ENCODE measurements at places on chromosomes 1 and 21.
A peak's percentile ranks its signal among the peaks of the same experiment; 100 is the strongest.

- peak; percentile 39 for DNase-seq
Observed at GRCh38 chr1:165823552-165824268, 3.7 kb upstream of the UCK2 start.

DNA sequence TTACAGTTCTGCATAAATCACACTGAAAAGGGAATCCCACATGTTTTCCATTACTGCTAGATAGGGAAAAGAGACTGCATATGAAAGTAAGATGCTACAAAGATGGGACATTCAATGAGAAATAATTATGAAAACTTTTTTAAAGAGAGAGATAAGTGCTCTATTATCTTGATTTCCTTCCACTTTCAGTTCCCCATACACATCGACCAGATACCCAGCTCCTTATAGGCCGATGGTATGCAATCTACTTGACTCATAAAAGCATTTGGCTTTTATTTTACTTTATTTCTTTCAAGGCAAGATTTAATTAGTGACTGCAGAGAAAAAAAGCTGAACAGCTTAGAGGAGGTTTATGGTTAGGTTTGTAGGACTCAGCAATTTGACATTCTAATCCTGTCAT, 13.1 kb downstream of the BRINP2 start:
- DNase-seq = no peak

- no peak for DNase-seq
Observed at GRCh38 chr1:203181586-203182386, 4.7 kb downstream of the CHI3L1 start.

GRCh38 chr1:235952950-235953615, 86.4 kb upstream of the LYST start:
- peak; percentile 70 for DNase-seq

DNA sequence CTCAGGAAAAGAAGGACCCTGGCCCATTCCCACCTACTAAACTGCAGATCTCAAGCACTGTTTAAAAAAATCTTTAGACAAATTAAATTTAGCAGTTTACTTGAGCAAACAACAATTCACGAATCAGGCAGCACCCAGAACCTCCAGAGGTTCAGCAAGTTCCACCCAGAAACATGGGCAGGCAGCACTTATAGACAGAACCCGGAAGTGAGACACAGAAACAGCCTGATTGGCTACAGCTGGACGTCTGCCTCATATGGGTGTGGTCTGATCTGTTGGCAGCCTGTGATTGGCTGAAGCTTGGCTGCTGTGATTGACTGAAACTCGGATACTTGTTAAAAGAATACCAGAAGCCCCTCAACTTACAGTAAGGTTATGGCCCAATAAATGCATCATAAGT, 34.7 kb upstream of the COL6A2 start:
- no peak for DNase-seq

GRCh38 chr1:112881742-112882127, 74.3 kb downstream of the SLC16A1 start:
- DNase-seq = no peak

DNA sequence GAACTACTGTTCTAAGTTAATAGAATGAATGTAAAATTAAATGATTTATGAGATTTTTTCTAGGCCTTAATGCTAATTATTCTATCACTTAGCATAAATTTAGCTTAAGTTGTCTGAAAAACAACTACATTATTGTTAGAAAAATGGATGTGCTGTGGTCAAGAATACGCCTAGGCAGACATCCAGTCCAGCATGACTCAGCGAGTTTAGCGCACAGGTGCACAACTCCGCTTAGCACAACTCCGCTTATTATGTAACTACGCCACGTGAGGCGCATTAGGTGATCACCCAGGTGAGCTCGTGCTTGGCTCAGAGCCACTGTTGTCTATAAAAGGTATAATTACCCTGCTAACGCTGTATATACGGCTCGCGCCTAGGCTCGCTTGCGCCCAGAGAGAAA, 1043.6 kb upstream of the ADGRL4 start:
- no peak for DNase-seq

DNA sequence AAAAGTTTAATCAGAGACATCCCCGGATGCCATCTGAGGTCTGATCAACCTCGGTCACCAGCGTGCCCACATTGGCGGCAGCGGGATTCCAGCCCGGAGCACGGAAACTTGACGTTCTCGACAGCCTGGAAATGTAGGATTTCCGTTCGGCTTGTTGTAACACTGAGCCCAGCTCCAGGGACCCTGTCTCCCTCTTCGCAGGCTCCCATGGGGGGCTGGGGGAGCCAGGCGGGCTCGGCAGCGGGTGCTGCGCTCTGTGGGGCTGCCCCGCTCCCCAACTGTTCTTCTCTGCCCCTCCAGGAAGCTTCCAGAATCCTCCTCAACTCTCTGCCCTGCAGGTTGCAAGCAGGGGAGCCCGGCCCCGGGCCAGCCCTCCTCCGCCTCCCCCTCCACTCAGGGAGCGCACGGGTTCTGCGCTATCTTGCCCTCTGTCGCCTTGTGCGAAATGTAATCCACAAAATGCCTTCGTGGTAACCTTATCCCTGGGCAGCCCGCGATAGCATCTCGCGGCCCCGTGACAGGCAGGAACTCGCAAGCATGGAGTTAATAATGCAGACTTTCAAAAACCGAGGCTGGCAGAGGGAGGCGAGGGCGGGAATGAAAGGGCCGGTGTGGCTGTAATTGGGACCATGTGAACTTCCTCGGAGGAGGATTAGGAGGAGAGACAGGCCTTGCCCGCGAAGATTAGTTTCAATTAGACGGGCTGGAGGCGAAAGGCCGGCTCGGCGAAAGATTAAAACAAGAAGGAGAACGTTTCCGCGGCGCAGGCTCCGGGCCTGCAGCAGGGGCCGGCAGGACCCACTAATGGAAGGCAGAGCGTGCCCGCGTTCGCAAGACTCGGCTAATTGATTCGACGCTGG, 53.9 kb upstream of the TTC34 start:
- no peak for DNase-seq

GRCh38 chr1:193666485-193667083, 480.2 kb upstream of the B3GALT2 start:
- DNase-seq = no peak

DNA sequence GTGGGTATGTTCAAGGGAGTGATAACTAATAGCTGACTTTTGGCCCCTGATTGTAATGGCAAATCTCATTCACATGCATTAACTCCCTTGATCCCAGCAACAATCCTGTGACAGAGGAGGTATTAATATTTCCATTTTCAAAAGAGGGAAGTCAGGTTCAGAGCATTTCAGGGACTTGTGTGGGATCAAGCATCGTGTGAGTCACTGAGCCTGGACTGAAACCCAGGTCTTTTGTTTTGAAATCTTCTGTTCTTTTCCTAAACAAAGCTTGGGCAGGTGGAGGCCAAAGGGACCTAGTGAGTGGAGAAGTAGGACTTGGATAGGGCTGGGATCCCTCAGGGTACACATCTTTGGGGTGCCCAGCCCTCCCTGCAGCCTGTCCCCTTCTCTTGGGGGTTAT, 37.9 kb downstream of the ETNK2 start:
- no peak for DNase-seq

DNA sequence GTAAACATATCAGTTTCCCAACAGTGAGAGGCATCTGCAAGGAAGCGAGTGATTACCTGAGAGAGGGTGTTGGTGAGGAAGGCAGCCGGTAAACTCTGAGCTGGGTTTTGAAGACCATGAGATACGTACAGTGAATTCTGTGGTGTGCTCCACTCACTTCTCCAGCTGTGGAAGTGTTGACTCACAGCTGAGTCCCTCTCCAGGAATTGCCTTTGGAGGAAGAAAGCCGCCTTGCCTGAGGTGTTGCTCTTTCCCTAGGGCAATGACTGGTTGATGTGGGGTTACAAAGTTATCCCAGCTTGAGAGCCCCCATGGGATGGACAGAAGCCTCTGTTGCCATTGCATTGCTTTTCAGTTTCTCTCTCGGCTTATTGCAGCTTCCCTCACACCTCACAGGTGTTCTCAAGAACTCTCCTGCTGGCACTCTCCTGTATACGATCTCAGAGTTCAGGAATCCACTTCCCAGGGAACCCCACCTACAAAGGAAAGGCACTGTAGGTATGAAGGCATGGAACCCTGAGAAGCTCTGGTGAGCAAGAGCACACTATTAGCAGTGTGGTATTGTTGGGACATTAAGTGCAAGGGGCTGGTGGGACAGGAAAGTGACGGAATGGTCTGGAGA, 10.8 kb downstream of the NHLH1 start:
- no peak for DNase-seq

GRCh38 chr1:235329139-235329902, 951 bp downstream of the GGPS1 start:
- peak; percentile 51 for DNase-seq

GRCh38 chr1:199682081-199682480, 345.4 kb upstream of the NR5A2 start:
- no peak for DNase-seq

DNA sequence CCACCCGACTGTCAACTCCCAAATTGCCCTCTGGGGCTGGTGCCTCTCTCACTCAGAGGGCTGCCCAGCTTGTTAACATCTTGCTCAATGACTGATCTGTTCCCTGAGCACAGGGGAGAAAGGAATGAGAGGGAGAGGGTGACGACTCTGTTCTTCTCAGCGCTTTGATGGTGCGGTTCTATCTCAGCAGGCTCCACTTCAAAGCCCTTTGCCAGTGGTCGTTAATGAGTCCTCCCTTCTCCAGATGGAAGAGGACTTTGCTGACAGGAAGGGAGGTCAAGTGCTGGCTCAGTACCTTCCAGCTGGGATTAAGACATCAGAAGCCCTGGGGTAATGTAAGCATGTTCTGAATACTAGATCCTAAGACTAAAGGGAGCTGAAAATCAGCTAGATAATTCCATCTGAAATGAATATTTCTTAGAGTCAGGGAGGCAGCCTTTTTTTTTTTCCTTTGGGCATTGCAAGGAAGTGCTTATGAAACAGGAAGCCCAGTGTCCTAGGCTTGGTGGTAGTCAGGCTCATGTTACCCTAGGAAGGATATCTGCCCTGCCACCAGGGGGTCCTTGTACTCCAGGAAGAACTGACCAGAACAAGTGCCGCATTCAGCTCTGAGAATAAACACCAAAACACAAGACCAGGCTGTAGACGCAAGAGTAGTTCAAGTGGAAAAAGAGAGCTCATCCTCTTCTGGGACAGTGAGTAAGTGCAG, 4.7 kb downstream of the FMOD start:
- no peak for DNase-seq

- no peak for DNase-seq
Observed at GRCh38 chr1:180287988-180288705, 58.1 kb downstream of the LHX4 start.

DNA sequence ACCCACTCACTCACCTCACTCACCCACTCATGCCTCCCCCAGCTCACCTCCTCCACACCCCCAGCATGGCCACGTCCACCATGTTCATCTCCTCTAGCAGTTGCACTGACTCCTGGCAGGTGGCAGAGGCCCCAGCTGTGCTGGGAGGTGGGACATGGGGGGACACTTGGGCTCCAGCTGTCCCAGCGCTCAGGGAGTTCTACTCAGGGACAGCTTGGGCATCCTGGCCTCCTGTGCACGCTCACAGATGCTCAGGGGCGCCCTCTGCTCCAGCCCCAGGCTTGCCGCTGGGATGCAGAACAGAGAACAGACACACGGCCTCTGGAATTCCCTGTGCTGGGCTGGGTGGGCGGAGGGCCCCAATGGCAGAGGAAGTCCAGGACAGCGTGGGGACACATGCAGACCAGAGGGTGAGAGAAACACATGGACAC, 5.2 kb downstream of the KRTAP10-8 start:
- DNase-seq = no peak

- no peak for DNase-seq
Observed at GRCh38 chr1:36938819-36939218, 95.5 kb downstream of the GRIK3 start.

DNA sequence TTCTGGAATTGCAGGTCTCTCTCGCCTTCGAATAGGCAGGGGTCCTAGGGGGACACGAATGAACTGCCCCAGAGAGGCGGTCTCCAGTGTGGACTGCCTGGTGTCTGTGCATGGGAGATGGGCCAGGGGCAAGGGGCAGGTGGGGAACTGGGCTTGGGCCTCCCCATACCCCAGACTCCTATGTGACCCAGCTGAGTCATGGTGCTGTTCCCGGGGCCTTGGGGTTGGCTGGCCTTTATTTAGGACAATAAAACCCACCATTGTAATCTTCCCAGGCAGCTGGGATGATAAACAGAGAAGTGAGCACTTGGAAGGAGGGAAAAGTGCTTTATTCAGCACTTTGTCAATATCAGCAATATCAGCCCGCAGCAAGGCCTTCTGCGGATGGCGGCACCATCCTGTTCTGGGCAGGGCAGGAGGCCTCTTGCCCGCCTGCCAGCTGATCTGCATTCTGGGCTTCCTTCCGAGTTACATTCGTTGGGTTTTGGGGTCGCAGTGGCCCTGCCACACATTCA, 209.0 kb upstream of the TMEM51 start:
- no peak for DNase-seq

DNA sequence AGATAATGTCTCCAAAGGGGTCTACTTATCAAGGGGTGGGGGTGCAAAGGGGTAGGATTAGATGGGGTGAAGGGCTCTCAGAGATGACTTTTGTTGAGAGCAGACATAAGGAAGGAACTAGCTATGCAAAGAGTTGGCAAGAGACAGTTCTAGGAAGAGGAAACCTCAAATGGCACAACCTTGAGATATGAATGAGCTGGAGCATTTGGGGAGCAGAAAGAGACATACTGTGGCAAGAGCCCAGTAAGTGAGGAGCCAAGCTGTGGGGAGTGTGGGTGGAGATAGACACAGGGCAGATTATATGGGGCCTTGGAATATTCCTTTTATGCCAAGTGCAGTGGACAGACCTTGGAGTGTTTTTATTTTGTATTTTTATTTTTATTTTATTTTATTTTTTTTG, 84.8 kb upstream of the BTG3 start:
- DNase-seq = no peak

- no peak for DNase-seq
Observed at GRCh38 chr1:155018617-155019348, 14.8 kb downstream of the DCST2 start.

- no peak for DNase-seq
Observed at GRCh38 chr21:46191686-46192575, 7.7 kb upstream of the SPATC1L start.

GRCh38 chr21:38322311-38322950, 65.6 kb downstream of the KCNJ15 start:
- no peak for DNase-seq

GRCh38 chr1:36816348-36816747, 218.0 kb downstream of the GRIK3 start:
- no peak for DNase-seq

DNA sequence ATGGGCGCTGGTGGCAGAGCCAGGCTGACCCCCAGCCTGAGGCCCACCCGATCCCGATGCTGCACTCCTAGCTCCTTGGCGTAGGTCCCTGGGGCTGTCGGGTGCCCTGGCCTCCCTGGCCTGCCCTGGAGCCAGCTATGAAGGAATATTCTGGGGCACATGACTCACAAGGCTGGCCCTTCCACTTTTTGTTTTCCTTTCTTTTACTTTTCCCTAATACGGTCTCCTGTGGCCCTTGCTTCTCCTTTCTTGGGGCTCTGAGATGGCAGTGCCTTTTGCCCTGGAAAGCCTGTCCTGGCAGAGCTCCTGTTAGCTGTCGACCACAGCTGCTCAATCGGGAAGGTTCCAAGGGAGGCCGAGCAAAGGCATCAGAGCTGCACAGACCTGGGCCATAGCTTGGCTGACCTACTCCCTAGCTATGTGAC, 22.1 kb downstream of the ARHGEF10L start:
- DNase-seq = no peak

GRCh38 chr1:26121854-26122773, 10.5 kb downstream of the PDIK1L start:
- DNase-seq = no peak

GRCh38 chr21:45423968-45424853, 19.2 kb downstream of the COL18A1 start:
- DNase-seq = no peak

- no peak for DNase-seq
Observed at GRCh38 chr1:228669242-228669585, 66.1 kb upstream of the RHOU start.
